ENCODE measurements at places on chromosomes 2 and 18.
A peak's percentile ranks its signal among the peaks of the same experiment; 100 is the strongest.

DNA sequence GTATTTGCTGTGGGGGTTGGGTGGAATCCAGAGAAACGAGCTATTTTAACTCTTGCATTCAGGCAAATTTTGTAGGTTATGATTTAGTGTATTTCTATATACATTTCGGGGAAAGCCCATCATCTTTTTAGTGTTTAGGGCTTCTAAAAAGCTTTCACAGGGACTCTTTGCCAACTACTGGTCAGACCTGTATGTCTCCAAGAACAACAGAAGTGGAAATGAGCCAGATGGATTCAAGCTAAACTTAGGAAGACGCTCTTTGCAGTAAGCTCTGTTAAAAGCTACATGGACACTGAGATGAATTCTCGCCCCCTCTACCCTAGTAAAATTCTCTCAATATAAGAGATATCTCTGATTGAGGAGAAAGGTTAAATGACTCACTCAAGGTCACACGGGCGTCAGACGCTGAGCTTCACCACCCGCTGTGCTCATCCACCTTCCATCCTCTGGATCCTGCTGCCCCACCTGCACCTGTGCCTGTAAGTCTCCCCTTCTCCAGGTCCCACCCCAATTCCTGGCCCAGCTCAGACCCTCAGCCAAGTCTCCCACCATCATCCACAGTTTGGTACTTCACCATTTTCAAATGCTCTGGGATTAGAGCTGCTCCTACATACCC is 85.6 kb downstream of the MARCHF4 start:
- no peak for DNase-seq

DNA sequence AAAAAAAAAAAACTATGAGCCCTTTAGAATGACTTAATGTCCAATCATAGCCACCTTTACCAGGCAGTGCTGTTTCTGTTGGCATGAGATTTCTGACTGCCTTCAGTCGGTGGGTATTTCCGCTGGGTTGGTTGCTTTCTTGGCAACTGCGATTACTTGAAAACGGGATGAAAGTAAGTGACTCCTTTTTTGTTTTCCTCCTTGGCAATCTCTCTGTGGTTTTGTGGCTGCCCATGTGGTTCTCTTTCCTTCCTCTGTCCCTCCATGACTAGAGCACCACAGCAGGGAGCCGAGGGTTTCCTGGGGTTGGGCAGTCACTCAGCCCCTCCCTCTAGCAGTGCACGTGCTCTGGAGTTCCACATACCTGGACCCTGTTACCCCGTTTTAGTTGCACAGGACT is 112.1 kb downstream of the KLHL29 start:
- DNase-seq, result peak; percentile 50

DNA sequence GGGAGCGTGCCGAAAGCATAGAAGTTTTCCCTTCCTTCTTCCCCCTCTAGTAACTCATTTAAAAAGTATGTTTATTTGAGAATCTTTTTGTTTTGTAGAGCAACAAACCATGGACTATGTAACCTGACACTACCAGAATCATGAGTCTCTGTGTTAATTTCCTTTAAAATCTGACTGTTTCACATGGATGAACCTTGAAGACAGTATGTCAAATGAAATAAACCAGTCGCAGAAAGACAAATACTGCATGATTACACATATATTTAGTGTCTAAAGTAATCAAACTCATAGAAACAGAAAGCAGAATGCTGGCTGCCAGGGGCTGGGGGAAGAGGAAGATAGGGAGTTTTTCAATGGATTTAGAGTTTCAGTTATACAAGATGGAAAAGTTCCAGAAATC is 32.3 kb downstream of the PTPN2 start:
- DNase-seq, result no peak

GRCh38 chr2:20576598-20577115 is 74.2 kb downstream of the HS1BP3 start:
- peak; percentile 19 for DNase-seq

DNA sequence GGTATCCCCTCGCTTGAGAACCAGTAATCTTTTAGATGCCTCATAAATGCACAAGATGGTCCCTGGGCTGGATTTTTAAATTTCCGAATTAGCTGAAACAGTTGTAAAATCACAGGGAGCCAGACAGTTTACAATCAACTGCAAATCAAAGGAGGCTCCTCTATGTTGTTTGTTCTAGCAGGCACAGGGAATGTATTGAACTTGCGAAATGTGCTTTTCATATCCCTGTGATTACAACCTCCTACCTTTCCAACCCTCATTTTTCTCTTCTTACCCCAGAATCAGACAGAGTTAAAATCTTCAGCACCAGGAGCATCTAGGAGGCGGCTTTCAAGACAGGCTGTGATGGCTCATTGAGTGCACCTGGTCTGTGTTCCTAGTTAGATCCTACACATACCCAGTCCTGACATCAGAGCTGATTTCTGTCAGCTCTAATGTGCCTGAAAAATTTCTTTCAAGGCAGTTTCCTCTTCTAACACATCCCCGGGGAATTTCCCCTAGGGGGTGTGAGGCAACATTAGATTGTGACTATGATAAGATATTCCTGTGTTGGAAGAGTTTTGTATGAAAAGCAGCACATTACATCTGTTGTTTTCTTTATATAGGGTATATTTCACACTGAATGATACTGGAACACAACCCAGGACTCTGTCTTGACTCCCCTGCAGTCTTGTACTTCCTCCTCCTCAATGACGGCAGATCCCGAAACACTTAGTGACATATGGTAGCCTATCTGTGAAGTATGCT is 17.9 kb upstream of the CAVIN2 start:
- DNase-seq, result no peak

- DNase-seq, result no peak
Observed at GRCh38 chr18:778194-778927, 33.7 kb downstream of the YES1 start.

- no peak for DNase-seq
Observed at GRCh38 chr2:143764706-143765105, 635.5 kb downstream of the ARHGAP15 start.

DNA sequence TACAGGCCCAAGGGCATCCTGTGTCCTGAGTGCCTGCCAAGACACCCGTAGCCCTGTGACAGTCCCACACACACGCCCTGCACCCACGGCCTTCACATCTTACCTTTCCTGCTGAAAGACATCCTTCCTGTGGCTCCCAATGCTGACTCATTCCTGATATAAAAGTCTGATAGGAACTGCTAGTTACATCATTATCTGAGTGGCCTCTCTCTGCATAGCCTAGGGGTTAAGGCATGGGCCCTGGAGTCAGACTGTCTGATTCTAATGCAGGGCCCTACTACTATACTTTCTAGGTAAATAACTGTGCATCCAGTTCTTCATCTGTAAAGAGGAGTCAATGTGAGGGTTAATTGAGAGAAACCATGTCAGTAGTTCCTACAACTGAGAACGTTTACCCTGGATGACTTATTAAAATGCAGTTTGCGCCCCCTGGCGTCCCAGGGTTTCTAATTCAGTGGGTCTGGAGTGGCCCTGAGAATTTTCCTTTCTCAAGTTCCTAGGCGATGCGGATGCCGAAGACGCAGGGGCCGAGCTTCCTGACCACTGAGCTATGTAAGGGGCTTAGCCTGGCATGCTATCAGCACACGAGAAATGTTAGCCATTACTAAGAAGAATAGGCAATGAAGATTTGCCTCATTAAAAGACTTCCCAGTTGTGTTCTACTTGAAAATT is 6.0 kb upstream of the GPR45 start:
- DNase-seq, result peak; percentile 71

GRCh38 chr2:113167962-113168340 is 5.8 kb upstream of the PSD4 start:
- DNase-seq, result no peak

GRCh38 chr2:203804070-203804469 is 63.5 kb upstream of the CTLA4 start:
- peak; percentile 53 for DNase-seq

DNA sequence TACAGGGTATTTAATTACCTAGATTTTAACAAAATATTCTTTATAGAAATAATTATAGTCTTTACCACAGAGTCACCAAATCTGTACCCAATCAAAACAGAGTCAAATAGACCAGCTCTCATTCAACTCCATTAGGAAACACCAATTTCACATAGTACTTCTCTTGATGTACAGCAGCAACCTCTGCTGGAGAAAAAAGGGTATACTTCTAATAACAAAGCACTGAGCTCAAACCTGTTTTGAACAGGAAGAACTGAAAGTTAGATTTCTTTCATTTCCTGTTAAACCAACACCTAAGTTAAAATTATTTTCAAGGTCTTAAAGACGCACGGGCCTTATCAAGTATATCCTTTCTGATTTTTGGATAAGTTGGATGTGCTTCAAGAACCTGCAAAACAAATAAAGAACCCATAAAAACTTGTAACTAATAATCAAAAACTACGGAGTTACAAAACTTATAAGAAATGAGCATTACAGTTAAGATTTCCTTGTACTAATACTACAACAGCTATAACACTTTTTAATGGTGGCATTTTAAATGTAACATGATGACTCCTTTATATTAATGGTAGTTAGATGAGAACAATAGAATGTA is 79.0 kb downstream of the TTC21B start:
- no peak for DNase-seq

- no peak for DNase-seq
Observed at GRCh38 chr2:9356261-9356660, 67.1 kb downstream of the ITGB1BP1 start.

DNA sequence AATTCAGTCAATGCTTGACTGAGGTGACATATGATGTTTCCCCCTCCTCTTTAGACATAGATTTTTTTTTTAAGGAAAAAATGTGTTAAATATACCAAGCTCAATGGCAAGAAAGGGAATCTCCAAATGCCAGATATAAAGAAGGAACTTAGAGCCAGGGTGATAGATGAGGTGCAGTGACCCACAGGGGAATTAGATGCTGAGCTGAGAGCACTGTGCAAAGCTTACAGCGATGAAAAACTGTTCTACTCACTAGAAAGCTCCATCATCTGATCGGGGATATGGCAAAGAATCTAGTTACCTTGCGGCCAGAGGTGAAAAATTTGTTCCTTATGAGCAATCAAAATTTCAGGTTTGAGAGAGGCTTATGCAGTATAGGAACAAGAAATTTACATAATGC is 150.9 kb upstream of the ZFP36L2 start:
- no peak for DNase-seq

DNA sequence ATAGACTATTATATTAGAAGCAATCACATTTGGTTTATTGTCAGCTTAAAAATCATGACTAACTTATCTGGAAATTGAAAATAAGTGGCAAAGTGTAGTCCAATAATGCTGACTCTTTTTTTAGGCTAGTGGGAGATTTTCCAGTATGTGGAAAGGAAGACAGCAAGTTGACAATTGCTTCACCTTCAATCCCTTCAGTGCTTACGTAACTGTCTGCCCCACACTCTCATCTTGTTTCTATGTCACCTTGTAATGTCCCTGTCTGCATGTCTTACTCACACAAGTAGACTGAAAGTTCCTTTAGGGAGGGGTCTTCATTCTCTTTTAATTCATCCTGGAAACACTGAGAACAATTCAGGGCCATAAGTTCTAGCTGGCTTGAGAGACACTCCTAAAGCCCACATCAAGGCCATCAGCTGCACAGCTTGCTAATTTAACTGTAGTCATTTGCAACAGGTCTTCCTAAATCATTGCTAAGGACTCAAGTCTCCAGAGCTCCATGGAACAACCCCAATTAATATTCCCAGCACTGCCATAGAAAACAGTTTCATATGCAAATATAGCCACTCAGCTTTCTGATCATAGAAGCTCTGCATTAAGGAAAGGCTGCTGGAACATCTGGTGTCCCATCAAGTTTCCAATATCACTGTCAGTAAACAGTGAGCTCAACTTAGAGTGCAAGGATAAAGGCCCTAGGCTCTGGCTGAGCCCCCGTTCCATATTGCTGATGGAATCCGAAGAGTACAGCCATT is 230.5 kb downstream of the ETAA1 start:
- DNase-seq, result no peak

- DNase-seq, result no peak
Observed at GRCh38 chr2:49979421-49979820, 825.1 kb upstream of the FSHR start.

- DNase-seq, result no peak
Observed at GRCh38 chr2:44656460-44656859, 285.0 kb upstream of the SIX3 start.
